Karpas-422 (cell line): ENCODE measurements at places on chromosomes 6 and 20.

DNA sequence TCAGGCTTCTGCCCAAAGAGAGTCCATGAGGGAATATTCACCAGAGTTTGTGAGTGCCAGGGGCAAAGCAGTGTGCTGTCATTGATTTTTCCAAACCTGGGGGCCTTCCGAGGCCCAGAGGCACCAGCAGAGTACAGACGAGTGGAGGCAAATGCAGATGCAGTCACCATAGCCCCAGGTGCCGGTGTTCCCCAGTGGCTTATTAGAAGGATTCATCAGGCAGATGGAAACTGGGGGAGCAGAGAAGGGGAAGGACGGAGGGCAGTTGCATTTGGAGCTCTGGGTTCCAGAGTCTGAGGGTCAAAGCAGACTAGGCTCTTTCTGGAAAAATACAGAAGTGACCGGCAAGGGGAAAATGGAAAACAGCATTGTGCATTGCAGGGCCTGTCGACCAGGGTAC is 184.2 kb downstream of the ANKRD60 start:
- H3K36me3 ChIP-seq: no peaks in the 10 kb centered on the region
- DNase-seq: no peak
- no peak overlapping the region for H3K4me3 ChIP-seq
- no peak overlapping the region for H3K27ac ChIP-seq
- peaks cover 12% of the 10 kb centered on the region; the same call in 1 of the 2 replicates for H3K4me1 ChIP-seq

- H3K27ac ChIP-seq: no peak overlapping the region
- H3K36me3 ChIP-seq: peaks cover 8% of the 10 kb centered on the region; the same call in 1 of the 2 replicates
- H3K27me3 ChIP-seq: no peaks in the 10 kb centered on the region
Measured at GRCh38 chr20:58401162-58401561, 12.1 kb downstream of the VAPB start.

GRCh38 chr6:42987533-42988451 is 3.4 kb downstream of the PPP2R5D start:
- peaks cover 9% of the 10 kb centered on the region; the same call in 1 of the 2 replicates for H3K36me3 ChIP-seq
- no peak overlapping the region for H3K27ac ChIP-seq
- no peaks in the 10 kb centered on the region for H3K27me3 ChIP-seq
- H3K4me3 ChIP-seq: no peak overlapping the region

DNA sequence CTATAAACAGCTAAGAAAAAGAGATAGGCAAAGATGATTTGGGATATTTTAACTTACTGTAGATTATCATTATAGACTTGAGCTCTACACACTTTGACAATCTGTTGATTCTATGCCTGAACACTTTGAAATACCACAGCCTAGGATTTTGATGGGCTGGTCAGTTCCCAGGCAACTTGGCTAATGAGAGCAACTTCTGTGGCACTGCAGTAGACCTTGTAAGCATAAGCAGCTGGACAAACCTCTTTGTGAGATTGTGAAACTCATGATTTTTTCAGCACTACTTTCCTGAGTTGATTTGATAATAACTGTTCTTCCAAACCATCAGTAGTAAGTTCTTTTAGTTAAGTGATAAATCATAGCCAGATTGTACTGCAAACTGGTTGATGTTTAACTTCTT is 27.1 kb upstream of the ELOVL5 start:
- H3K36me3 ChIP-seq: no peaks in the 10 kb centered on the region
- no peak overlapping the region for H3K27ac ChIP-seq
- H3K4me1 ChIP-seq: no peaks in the 10 kb centered on the region

DNA sequence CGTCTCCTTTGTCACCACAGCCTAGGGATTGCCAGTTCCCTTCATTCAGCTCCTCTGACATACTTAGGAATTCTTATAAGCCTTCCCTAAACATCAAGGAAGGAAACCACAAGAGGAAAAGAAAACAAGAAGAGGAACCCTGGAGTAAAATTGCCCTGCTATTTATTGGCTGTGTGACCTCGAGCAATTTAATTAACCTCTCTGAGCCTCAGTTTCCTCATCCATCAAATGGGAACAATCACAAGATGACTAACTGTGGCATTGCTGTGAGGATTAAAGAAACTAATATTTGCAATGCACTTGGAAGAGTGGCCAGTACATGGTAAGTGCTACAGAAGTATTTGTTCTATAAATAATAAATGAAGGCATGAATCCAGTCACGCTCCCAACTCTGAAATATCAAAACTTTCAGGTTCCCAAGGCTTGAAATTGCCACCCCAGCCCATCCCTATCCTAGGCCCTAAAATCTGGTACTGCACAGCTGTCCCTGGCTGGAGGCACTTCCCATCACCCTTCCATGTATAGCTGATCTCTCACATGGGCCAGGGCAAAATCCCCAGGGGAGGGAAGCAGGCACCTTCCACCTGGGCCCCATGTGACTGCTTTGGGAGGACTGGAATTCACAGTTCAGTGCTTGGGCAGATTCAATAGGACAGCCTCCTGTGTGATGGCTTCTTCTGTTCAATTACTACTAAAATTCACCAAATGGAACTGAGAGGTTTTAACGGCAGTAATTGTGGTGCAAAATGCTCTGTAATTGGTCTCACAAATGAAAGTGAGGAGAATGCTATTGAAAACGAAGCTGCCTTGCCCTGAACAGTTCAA is 78.0 kb upstream of the MAFB start:
- H3K4me3 ChIP-seq: no peak overlapping the region
- H3K36me3 ChIP-seq: no peaks in the 10 kb centered on the region
- DNase-seq: no peak
- H3K27me3 ChIP-seq: no peaks in the 10 kb centered on the region

- peak overlapping the region; percentile 85 for H3K4me3 ChIP-seq
- H3K4me1 ChIP-seq: peaks cover 27% of the 10 kb centered on the region
- H3K27me3 ChIP-seq: no peaks in the 10 kb centered on the region
Measured at GRCh38 chr20:8018958-8019245, 659 bp downstream of the TMX4 start.

DNA sequence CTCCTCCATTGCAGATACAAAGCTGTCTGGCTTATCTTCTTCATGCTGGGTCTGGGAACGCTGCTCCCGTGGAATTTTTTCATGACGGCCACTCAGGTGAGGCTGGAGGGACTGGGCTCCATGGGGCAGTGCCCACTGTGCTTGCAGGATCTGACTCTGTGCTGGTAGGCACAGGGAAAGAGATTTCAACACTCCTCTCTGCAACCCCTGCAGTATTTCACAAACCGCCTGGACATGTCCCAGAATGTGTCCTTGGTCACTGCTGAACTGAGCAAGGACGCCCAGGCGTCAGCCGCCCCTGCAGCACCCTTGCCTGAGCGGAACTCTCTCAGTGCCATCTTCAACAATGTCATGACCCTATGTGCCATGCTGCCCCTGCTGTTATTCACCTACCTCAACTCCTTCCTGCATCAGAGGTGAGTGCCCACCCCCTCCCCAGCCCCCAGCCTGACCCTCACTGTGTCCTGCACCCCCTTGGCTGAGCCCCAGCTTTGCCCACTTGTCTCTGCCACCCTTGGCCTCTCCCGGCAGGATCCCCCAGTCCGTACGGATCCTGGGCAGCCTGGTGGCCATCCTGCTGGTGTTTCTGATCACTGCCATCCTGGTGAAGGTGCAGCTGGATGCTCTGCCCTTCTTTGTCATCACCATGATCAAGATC is 6.1 kb downstream of the SLC29A1 start:
- peaks cover 23% of the 10 kb centered on the region for H3K4me1 ChIP-seq
- H3K4me3 ChIP-seq: no peak overlapping the region
- no peak for DNase-seq
- H3K36me3 ChIP-seq: no peaks in the 10 kb centered on the region; the same call in 1 of the 2 replicates

GRCh38 chr6:50849796-50850180 is 31.1 kb downstream of the TFAP2B start:
- H3K4me1 ChIP-seq: no peaks in the 10 kb centered on the region
- DNase-seq: no peak
- no peaks in the 10 kb centered on the region for H3K27me3 ChIP-seq
- H3K4me3 ChIP-seq: no peak overlapping the region

GRCh38 chr6:42239736-42240375 is 22.2 kb upstream of the MRPS10 start:
- H3K27ac ChIP-seq: no peak overlapping the region
- peaks cover 51% of the 10 kb centered on the region; the same call in 1 of the 2 replicates for H3K36me3 ChIP-seq
- no peak for DNase-seq
- no peaks in the 10 kb centered on the region for H3K27me3 ChIP-seq
- no peaks in the 10 kb centered on the region for H3K4me1 ChIP-seq

GRCh38 chr6:152632121-152632782 is 4.9 kb downstream of the SYNE1 start:
- no peaks in the 10 kb centered on the region for H3K36me3 ChIP-seq
- H3K27ac ChIP-seq: no peak overlapping the region
- no peak overlapping the region for H3K4me3 ChIP-seq
- H3K4me1 ChIP-seq: peaks cover 22% of the 10 kb centered on the region
- H3K27me3 ChIP-seq: no peaks in the 10 kb centered on the region
- no peak for DNase-seq

DNA sequence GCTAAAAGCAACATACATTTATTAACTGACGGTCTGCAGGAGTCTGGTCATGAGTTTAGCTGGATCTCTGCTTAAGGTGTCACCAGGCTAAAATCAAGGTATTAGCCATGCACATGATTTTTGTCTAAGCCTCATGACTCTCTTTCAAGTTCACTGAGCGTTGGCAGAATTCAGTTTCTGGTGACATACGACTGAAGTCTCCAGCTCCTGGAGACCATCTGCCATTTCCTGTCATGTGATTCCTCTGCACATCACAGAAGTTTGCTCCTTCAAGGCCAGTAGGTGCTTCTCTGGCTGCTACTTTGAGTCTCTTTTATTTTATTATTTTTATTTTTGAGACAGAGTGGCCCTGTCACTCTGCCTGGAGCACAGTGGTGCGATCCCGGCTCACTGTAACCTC is 148.4 kb upstream of the EYA4 start:
- H3K27ac ChIP-seq: no peak overlapping the region
- H3K4me3 ChIP-seq: no peak overlapping the region
- DNase-seq: no peak
- no peaks in the 10 kb centered on the region for H3K36me3 ChIP-seq
- H3K27me3 ChIP-seq: no peaks in the 10 kb centered on the region
- H3K4me1 ChIP-seq: no peaks in the 10 kb centered on the region

DNA sequence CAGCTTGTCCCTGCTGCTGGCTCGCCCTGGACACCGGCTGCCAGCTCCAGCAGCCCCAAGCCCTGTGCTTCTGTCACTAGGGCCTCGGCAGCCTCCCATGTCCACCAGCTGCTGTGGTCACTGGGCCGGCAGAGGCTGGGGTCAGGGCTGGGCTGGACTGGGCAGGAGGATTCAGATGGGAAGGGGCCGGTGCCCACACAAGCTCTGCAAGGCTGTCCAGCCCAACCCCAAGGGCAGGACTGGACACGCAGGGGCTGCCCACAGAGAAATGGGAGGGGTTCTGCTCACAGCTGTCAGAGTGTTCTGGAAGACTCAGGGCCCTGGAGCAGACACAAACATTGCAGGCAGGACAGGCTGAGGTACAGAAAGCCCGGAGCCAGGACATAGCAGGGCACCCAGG is 65.6 kb downstream of the ADNP start:
- peaks cover 21% of the 10 kb centered on the region for H3K36me3 ChIP-seq
- peaks cover 17% of the 10 kb centered on the region for H3K4me1 ChIP-seq
- no peak overlapping the region for H3K4me3 ChIP-seq

DNA sequence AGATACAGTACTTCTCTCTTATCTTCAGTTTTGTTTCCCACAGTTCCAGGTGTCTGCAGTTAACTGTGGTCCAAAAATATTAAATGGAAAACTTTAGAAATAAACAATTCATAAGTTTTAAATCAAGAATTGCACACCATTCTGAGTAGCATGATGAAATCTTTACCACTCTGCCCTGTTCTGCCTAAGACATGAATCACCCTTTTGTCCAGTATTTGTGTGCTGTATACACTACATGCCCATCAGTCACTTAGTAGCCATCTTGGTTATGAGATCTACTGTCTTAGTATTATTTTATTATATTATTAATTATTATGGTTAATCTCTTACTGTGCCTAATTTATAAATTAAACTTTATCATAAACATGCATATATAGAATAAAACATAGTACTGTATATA is 279.0 kb downstream of the OGFRL1 start:
- H3K27ac ChIP-seq: no peak overlapping the region
- H3K4me3 ChIP-seq: no peak overlapping the region
- DNase-seq: no peak
- no peaks in the 10 kb centered on the region for H3K4me1 ChIP-seq
- no peaks in the 10 kb centered on the region for H3K27me3 ChIP-seq

- no peaks in the 10 kb centered on the region for H3K27me3 ChIP-seq
- no peak for DNase-seq
- H3K4me1 ChIP-seq: peaks cover 80% of the 10 kb centered on the region
- H3K4me3 ChIP-seq: no peak overlapping the region
- H3K36me3 ChIP-seq: no peaks in the 10 kb centered on the region
- H3K27ac ChIP-seq: peak overlapping the region; percentile 53
Measured at GRCh38 chr6:13425270-13425873, 62.0 kb downstream of the GFOD1 start.

DNA sequence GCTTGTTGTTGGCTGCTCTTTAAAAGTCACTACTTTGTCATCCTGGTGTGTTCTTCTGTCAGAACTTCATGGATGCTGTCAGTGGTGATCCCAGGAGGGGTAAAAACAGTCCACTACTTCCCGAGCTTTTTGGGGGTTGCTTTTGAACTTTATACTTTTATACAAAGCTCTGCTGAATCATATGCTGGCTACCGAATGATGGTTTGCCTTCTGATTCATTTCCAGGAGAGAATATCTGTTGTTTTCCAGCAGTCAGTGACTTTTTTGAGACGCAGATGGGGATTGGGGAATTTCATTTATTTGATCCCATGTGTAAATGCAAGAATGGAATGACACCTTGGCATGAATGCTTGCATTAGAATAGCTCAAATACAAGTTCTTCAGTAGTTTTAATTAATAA is 32.7 kb upstream of the COL10A1 start:
- no peak for DNase-seq
- H3K4me3 ChIP-seq: no peak overlapping the region
- no peaks in the 10 kb centered on the region for H3K36me3 ChIP-seq
- H3K4me1 ChIP-seq: no peaks in the 10 kb centered on the region
- no peaks in the 10 kb centered on the region for H3K27me3 ChIP-seq
